ENCODE measurements at places on chromosomes 2 and 18.

DNA sequence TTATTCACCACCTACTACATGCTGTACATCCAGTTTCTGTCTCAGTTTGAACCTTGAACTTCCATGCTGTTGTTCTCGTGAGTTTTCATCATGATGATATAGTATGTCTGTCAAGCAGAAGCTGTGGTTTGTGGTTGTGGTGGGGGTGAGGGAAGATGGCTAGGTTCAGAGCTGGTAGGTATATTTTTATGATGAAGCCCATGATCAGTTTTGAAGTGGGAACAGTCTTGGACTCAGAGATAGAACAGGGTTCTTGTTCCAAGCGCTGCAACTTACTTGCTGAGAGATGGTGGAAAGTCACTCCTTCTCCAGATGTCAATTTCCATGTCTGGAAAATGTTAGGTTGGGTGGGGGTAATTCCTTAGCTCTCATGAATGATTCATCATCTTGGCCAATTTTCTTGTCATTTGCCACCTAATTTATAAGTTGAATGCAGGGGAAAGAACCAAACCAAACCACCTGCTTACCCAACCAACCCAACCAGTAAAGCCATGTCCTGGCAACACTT is 21.6 kb downstream of the PMAIP1 start:
- peak; percentile 20 for DNase-seq

DNA sequence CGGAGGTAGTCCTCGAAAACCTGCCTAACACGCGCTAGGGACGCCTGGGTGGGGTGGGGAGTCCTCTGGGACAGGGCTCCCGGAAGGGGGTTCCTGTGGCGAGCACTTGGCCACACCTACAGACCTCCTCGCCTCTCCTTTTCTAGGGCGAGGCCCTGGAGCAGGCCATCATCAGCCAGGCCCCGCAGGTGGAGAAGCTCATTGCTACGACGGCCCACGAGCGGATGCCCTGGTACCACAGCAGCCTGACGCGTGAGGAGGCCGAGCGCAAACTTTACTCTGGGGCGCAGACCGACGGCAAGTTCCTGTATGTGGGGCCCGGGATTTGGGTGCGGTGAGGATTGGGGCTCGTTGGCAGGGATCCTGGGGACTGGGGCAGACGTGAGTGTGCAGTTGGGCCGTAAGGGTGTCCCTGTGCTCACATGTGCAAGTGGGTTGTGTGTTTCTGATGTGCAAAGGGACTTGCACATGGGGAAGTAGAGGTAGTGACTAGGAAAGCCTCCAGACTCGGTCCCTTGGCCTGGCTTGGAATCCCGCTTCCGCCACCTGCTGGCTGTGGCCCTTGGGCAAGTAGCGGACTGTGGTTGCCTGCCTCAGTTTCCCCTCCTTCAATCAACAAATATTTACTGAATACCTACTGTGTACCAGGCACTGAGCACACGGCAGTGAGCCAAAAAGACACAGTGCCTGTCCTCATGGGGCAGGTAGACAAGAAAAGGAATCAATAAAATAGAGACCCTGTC is 11.7 kb downstream of the ZAP70 start:
- DNase-seq = no peak

GRCh38 chr2:159946326-159946999 is 116.0 kb downstream of the PLA2R1 start:
- DNase-seq = no peak

GRCh38 chr18:67080601-67081000 is 435.9 kb downstream of the DSEL start:
- no peak for DNase-seq

- no peak for DNase-seq
These were observed 7.1 kb upstream of the CSRNP3 start for GRCh38 chr2:165462443-165462842.

GRCh38 chr2:134955744-134956143 is 37.1 kb downstream of the CCNT2 start:
- DNase-seq = no peak

DNA sequence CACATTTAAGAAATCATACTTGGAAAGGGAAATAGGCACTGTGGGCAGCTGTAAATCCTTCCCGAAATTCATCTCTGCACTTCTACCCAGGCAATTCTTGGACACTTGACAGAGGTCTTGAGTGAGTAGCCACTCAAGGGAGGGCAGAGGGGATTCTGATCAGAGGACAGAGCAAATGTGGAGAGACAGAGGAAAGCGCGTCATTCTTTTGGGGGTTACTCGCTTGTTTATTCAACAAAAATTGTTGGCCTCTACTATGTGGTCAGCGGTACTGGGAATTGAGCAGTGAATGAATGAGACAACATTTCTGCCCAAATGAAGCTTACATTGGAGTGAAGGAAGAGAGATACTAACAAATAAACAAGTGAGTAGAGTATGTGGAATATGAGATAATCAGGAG is 41.4 kb upstream of the YES1 start:
- DNase-seq = no peak

DNA sequence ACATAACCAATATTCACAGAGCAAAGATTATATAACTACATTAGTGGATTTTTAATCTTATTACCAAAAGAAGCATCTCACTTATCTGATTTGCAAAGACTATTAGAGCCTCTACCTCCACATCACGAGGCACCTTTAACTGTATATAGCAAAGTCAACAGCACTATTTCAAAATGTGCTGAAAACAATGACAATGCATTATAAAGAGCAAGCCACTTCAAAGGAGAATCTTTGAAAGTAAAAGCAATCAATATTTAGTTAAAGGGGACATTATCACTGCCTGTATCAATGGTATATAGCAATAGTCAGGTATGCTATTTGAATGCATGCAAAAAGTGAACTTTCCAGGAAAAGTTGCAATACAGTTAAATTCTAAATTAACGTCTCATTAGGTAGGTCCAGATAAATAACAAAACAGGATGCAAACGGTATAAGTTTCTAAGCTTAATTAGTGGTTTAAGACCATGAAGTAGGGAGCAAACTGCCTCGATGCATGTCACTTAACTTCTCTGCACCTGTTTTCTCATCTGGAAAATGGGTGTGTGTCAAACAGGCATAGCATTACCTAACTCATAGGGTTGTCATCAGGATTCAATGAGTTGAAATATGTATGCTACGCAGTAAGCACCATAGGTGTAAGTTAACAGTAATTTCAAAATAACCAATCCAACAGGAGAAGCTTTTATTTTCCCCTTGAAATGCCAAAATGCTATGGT is 31.6 kb downstream of the ATL2 start:
- no peak for DNase-seq

- DNase-seq = no peak
These were observed 141.3 kb downstream of the PXDN start for GRCh38 chr2:1603059-1603458.

GRCh38 chr18:4024702-4025101 is 430.4 kb downstream of the DLGAP1 start:
- DNase-seq = no peak

GRCh38 chr2:28658369-28658768 is 93.3 kb upstream of the PPP1CB start:
- no peak for DNase-seq

DNA sequence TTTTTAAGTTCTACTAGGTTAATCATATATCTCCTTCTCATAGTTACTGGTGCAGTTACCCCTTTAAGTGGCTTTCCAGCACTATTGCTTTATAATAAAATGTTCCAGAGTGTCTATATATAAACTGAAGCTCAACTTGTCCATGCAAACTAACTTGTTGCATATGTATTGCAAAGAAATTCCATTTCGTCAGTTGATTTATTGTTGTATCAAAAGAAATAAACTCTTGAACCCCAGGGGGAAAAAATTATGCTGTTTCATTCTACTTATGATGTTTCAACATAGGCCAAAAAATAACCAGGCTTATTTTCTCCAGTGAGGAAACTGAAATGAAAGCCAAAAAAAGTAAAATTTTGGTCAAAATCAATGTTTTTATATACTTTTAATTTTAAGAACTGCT is 491.9 kb downstream of the NR4A2 start:
- DNase-seq = no peak

GRCh38 chr18:32271672-32272208 is 81.9 kb downstream of the MEP1B start:
- DNase-seq = no peak

Measured in activated CD8-positive, alpha-beta memory T cell treated with anti-CD3 and anti-CD28 coated beads for 4 hours (primary cell).